Stimulated activated CD4-positive, alpha-beta T cell treated with anti-CD3 and anti-CD28 coated beads, Interleukin-1b, Interleukin-23, amount 100 ng/mL, for 1 hour (primary cell): ENCODE measurements at places on chromosomes 6 and 20.

DNA sequence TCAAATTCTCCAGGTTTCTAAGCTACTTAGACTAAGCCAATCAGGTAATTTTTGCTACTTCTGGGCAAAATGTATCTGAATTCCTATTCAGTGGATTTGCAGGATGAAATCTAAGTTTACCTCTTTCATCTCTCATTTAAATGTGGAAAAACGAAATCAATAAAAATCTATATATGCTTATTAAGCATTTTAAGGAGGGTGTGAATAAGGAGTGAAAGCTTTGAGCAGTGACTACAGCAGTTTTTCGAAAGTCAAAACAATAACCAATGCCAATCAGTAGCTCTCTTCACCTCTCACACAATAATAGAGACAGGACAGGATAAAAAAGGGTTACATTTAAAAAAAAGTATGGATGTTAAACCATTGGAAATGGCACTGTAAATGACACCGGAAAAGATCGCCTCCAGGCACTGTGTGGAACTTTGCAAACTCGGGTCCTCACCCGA lies 476 bp upstream of the BCKDHB start:
- no peak for DNase-seq

GRCh38 chr6:163707387-163708355 lies 293.2 kb downstream of the QKI start:
- DNase-seq = no peak

DNA sequence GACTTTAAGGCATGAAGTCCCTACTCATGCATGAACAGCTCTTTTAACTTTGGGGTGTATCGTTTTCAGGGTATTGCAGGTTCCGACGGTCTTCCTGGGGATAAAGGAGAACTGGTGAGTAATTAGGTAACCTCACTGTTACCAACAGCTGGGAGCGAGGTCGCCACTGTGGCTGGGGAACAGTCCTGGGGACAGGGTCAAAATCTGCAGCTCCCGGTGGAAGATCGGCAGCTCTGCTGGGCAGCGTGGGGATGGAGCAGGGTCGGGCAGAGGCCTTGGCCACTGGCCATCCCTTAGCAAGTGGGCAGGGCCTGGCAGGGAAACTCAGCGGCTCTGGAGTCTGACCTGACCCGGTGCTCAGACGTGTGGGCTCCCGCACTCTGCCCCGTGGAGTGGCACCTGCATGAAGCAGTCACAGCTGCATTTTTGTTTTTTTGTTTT lies 16.1 kb downstream of the COL9A3 start:
- DNase-seq = no peak

DNA sequence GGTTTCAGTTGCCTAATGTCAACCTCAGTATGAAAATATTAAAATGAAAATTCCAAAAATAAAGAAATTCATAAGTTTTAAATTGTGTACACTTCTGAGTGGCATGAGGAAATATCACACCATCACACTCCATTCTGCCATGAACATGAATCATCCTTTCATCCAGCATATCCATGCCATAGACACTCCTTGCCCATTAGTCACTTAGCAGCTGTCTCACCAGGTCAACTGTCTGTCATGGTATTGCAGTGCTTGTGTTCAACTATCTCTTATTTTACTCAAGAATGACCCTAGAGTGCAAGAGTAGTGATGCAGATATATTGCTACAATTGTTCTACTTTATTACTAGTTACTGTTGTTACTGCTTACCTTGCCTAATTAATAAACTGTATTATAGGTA lies 712.4 kb downstream of the EPHA7 start:
- no peak for DNase-seq

- DNase-seq = no peak
Observed at GRCh38 chr20:46578745-46579144, 28.3 kb upstream of the OCSTAMP start.

DNA sequence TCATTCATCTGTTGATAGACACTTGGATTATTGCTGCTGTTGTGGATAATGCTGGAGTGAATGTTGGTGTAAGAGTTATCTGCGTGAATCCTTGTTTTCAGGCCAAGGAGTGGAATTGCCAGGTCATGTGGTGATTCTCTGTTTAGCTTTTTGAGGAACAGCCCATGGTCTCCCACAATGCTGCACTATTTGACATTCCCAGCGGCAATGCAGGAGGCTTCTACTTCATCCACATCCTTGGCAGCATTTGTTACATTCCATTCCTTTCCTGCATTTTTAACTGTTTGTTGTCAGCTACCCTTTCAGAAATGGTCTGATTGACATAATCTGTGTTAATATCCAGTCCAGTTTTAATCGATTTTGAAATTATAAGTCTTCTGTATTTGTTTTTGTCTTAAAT lies 51.7 kb upstream of the CLDN20 start:
- DNase-seq = no peak

DNA sequence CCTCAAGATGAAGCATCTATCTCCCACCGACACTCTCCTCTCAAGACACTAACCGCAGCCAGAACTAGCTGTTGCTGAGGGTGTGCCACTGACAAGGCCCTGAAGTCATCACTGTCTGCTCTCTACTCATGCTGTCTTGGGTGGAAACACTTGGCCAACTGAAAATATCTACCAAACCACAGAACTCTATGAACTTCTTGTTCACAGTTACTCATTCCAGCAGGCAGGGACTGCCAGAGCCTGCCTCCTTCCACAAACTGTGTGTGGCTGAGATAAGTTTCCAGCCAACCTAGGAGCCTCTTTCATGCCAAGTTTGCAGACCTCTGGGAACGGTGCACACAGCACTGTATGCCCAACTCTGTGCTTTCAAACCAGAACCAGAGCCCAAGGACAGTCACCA lies 45.5 kb upstream of the NXT1 start:
- DNase-seq = no peak

DNA sequence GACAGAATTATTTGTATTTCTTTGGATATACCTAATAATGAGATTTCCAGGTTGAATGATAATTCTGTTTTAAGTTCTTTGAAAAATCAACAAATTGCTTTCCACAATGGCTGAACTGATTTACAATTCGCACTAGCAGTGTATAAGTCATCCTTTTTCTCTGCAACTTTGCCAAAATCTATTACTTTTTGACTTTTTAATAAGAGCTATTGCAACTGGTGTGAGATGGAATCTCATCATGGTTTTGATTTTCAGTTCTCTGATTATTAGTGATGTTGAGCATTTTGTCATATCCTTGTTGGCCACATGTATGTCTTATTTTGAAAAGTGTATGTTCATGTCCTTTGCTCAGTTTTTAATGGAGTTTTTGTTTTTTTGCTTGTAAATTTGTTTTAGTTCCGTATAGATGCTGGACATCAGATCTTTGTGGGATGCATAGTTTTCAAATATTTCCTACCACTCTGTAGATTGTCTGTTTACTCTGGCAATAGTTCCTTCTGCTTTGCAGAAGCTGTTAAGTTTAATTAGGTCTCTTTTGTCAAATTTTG lies 409.8 kb upstream of the CITED2 start:
- DNase-seq = no peak

DNA sequence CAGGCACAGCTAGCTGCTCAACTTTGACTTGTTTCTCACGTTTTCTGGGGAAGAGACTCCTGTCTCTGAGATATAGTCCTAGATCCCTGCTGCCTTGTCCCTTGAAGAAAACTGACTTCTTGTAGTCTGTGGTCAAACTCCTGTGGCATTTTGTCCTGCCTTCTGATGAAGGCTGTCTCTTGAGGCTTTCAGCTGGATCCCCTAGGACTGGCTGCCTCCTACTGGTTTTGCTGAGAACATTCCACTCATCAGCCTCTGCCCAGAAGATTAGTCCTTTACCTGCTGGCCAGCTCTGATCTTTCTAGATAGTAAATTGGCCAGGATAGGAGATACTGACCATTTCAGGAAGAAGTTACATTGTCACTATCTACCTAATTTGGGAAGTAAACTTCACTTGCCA lies 71.9 kb upstream of the CNR1 start:
- no peak for DNase-seq

- DNase-seq = no peak
Observed at GRCh38 chr20:18133962-18134361, 3.7 kb upstream of the KAT14 start.

DNA sequence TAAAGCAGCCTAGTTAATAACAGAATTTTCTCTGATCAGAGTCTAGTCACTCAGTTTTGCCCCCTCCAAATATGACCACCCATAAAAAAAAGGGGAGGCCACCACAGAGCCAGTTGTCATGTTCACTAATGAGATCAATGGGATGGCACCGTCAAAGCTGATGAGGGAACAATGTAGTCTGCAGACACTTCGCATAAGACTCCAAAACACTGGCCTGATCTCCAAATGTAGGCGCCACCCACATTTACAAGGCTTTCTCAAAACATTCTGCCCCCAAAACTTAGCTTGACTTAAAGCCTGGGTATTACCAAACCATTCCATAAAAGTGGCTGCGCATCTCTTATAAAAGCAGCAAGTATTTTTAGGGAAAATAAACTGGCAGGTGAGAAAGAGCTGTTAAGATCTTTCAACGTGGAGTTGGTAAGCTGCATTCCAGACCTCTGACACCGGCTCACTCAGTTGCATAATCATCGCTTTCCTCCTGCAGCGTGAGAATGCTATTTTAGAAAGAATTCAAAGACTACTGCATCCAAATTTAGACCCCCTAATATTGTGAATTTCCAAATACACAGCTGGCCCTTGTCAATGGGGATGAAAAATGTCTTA lies 59.3 kb downstream of the TBC1D7 start:
- no peak for DNase-seq

DNA sequence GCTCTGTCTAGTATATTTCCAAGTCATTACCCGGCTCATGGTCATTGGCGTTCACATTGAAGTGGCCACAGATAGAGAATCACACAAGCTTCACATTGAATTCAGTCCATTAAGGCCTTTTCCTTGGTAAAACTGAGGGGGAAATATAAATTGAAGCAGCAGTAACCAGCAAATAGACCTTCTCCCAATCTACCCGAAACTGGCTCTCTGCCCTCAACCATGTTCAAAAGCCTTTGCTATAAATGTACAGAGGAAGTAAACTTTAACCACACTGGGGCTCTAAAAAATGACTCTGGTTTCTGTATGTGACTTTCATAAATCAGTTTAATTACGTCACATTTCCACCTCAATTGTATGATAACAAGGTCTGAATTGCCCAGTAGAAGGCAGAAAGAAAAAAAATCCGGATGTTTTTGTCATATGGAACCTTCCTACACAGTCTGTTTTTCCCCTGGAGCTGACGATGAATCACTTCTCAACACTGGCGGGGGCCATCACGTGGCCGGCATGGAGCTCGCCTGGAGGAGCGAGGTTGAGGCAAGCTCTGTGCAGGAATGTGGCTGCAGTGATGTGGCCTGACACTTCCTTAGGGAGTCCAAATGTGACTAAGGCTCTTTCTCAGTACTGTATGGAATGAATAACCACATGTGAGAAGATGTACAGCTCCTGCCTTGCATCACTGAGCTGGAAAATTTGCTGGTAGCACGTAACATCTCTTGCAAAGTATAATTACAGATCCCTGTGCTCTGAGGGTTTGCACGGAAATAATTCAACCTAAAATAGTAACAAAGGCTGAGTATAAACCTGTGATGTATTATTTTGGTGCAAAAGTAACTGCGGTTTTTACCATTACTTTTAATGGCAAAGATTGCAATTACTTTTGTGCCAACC lies 58.6 kb upstream of the SNX9 start:
- DNase-seq = peak; percentile 50

- DNase-seq = no peak
Observed at GRCh38 chr6:34791164-34791700, 651 bp upstream of the BLTP3A start.

- DNase-seq = no peak
Observed at GRCh38 chr6:117642976-117643375, 32.3 kb upstream of the NUS1 start.

- no peak for DNase-seq
Observed at GRCh38 chr6:968791-969190, 275.9 kb upstream of the EXOC2 start.

GRCh38 chr6:154848580-154848979 lies 115.4 kb downstream of the SCAF8 start:
- no peak for DNase-seq

GRCh38 chr6:127177030-127177922 lies 58.8 kb downstream of the RSPO3 start:
- no peak for DNase-seq

DNA sequence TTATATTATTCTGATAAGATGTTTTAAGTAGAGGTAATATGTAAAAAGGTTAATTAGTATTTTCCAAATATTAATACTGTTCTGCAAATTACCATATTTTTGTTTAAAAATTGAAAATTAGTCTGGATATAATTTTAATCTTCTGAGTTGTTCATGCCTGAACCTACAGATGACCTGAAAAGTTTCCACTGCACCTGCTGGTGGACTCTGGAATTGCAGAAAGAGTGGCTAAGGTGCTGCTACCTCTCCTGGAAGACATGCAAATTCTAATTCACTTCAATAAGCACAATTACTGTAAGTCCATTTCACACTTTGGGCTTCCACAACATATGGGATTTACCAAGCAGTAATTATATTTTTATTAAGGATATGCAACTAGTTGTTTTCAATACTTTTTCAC lies 77.7 kb upstream of the OLIG3 start:
- DNase-seq = peak; percentile 39

- no peak for DNase-seq
Observed at GRCh38 chr20:20201124-20201523, 148.8 kb downstream of the CFAP61 start.

GRCh38 chr6:156727715-156728385 lies 49.3 kb upstream of the ARID1B start:
- DNase-seq = no peak

- no peak for DNase-seq
Observed at GRCh38 chr6:166936079-166936787, 20.1 kb downstream of the RNASET2 start.

- no peak for DNase-seq
Observed at GRCh38 chr6:135883045-135883444, 31.5 kb downstream of the PDE7B start.

- DNase-seq = no peak
Observed at GRCh38 chr20:1945134-1945618, 48.7 kb downstream of the PDYN start.

GRCh38 chr6:129609635-129610034 lies 100.3 kb downstream of the ARHGAP18 start:
- no peak for DNase-seq

GRCh38 chr6:115570331-115570730 lies 490.4 kb downstream of the FRK start:
- DNase-seq = no peak

GRCh38 chr6:112144145-112144926 lies 56.9 kb downstream of the FAM229B start:
- no peak for DNase-seq

GRCh38 chr6:85458184-85458583 lies 8.3 kb downstream of the NT5E start:
- DNase-seq = no peak

DNA sequence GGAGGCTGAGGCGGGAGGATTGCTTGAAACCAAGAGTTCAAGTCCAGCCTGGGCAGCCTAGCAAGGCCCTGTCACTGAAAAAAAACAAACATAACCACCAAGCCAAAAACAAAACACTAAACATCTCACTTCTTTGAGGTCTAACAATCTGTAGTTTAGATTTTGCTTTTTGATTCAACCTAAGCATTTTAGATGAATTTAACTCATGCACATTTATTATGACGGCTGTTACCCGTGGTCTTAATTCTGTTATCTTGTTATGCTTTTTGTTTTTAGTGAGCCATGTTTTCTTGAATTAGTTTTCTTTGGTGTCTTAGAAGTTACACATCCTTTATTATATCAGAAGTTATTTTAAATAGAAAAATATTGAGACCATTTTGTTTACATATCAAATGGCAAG lies 13.8 kb upstream of the GTSF1L start:
- DNase-seq = no peak

- no peak for DNase-seq
Observed at GRCh38 chr6:1230689-1231605, 81.0 kb upstream of the FOXQ1 start.
